ENCODE measurements at places on chromosomes 3 and 15. TPM values are rescaled to one million over a fixed set of nuclear protein-coding genes. Genes with fewer than 3 reads are reported as not detected.

DNA sequence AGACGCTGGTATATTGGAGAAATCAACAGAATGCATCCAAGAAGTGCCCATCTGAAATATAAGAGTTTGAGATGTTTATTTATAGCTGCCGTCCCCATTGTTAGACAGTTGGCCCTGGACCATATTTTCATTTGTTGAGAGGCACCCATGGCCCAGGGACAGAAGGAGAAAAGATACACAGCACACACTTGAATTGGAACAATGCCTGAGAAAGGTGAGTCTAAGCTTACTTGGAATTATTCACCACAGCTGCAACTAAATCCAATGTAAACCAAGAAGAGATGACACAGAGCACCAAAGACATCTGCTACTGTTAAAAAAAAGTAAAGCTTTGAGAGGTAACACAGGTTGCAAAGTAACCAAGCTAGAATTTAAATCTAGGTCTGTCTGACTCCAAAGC lies 525.5 kb upstream of the NAALADL2 start:
- no peaks in the 10 kb centered on the region for H3K27me3 ChIP-seq
- no peak for DNase-seq
- no peak overlapping the region for H3K4me3 ChIP-seq

The SLC6A1 gene
- not detected for total RNA-seq

DNA sequence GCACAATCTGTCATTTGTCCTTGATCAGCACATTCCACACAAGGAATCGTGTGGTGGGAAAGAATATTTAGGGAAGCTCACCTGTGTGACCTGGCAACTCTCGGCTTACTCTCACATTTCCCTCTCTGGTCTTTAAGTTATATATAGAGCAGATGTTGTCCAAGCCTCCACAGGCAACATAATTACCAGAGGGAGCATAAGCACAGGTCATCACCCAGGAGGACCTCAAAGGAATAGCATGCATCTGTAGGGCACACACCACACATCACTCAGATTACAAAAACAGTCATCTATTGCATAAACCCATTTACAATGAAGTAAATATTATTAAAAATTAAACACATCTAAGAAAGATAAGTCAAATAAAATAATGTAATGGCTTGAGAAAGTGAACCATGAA lies 36.5 kb downstream of the GNB4 start:
- peaks cover 12% of the 10 kb centered on the region for H3K36me3 ChIP-seq
- no peak for DNase-seq
- no peak overlapping the region for H3K4me3 ChIP-seq

DNA sequence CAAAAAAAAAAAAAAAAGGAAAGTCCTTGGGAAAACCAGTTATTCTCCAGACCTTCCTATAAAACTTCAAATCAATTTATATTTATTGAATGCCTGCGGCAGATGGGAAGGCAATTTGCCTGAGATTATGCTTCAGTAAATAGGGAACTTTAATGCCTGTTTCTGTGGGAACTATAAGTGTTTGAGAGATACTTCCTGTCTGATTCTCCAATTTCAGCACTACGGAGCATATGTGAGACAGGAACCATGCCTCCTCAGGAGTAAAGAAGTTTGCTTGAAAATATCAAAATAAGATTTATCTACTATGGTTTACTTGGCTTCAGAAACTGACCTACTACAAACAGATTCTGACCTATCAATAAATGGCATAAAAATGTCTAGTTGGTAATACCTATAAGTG lies 135.5 kb downstream of the CBLB start:
- H3K4me3 ChIP-seq = no peak overlapping the region
- DNase-seq = no peak
- H3K36me3 ChIP-seq = peaks cover 58% of the 10 kb centered on the region
- no peaks in the 10 kb centered on the region for H3K27me3 ChIP-seq

DNA sequence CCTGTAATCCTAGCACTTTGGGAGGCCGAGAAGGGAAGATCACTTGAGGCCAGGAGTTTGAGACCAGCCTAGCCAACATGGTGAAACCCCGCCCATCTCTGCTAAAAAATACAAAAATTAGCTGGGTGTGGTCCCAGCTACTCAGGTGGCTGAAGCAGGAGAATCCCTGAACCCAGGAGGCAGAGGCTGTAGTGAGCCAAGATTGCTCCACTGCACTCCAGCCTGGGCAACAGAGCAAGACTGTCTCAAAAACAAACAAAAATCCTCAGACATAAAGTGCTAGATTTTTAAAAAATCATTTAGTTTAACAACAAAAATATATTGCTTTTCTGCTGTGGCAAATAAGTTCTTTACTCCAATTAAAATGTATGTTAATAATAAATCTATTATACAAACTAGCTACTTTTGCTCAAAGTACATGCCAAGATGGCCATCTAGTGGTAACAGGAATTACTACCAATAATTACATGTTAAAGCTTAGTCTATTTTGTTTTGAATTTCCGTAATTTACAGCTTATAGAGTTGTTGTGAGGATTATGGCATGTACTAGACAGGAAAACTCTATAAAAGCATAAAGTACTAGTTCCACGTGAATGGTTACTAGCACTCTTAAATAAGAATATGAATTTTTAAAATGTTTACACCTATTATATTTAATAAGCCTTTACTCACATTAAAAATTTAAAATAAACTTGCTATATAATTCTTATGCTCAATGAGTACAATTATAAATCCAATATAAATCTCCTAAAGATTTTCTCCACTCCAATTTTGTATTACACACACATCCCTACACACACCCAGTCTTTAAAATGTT lies 39.0 kb downstream of the GABPB1 start:
- peak overlapping the region; percentile 73 for H3K27ac ChIP-seq
- no peak for DNase-seq
- no peaks in the 10 kb centered on the region for H3K27me3 ChIP-seq
- peaks cover 20% of the 10 kb centered on the region for H3K4me1 ChIP-seq
- peaks cover 2% of the 10 kb centered on the region for H3K36me3 ChIP-seq

The SI gene
- total RNA-seq = not detected

- no peak for DNase-seq
- no peak overlapping the region for H3K27ac ChIP-seq
- H3K4me1 ChIP-seq = no peaks in the 10 kb centered on the region
Measured at GRCh38 chr3:143896486-143896885, 48.2 kb upstream of the SLC9A9 start.

DNA sequence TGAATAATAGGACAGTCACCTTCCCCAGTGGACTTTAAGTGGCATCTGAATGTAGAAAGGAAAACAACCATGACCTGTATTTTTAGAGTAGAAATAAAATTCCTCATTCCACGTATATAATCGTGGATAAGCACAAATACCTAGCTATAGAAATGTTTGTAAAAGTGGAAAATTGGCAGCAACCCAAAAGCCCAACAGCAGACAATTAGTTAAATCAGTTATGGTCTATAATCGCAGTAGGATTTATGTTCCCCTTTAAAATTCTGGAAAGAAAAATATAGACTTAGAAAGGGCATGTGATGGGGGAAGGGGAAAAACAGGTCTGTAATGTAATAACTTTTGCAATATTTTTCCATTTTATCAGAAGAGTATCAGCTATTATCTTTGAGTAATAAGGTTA lies 241.9 kb upstream of the ST8SIA2 start:
- no peaks in the 10 kb centered on the region for H3K27me3 ChIP-seq
- no peak for DNase-seq
- no peaks in the 10 kb centered on the region for H3K4me1 ChIP-seq
- H3K36me3 ChIP-seq = peaks cover 19% of the 10 kb centered on the region
- no peak overlapping the region for H3K27ac ChIP-seq
- H3K4me3 ChIP-seq = no peak overlapping the region

DNA sequence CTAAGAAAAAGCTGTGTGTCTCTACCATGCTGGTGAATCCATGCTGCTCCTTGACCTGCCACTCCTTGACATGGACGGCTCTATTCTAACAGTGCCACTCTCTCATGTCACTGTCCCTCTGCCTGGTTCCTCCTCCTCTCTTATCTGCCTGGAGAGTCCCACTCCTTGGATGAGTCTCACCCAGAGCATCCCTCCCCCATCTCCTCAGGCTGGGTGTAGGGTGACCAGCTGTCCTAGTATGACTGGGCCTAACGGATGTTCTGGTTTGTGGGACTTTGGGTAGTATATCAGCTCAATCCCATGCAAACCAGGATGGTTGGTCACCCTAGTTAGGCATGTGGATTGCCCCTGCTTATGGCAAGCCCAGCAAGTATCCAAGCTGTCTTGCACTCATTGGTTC lies 54.3 kb downstream of the LIPC start:
- peak overlapping the region; percentile 53 for H3K4me3 ChIP-seq
- peak overlapping the region; percentile 97 for H3K27ac ChIP-seq
- peaks cover 25% of the 10 kb centered on the region for H3K36me3 ChIP-seq
- peaks cover 47% of the 10 kb centered on the region for H3K4me1 ChIP-seq

DNA sequence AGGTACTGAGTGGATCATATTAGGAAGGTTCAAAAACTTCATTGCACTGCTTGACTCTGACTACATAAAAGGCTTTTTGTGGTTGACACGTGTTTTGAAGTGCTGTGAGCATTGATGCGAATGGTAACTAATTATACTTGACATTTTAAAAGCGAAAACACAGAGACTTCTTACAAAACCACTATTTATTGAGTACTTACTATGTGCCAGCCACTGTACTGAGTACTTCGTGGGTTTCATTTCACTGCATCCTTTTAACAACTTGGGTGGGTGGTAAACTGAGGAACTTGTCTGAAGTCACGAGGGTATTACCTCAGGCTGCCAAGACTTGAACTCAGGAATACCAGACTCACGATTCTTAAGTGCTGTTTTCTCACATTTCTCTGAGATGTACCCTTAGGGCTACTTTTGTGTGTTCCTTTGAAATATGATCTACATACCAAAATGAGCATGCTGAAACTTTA lies 45.3 kb upstream of the PPP4R2 start:
- peaks cover 13% of the 10 kb centered on the region for H3K4me1 ChIP-seq
- peaks cover 7% of the 10 kb centered on the region for H3K27me3 ChIP-seq
- no peak for DNase-seq
- no peak overlapping the region for H3K4me3 ChIP-seq

DNA sequence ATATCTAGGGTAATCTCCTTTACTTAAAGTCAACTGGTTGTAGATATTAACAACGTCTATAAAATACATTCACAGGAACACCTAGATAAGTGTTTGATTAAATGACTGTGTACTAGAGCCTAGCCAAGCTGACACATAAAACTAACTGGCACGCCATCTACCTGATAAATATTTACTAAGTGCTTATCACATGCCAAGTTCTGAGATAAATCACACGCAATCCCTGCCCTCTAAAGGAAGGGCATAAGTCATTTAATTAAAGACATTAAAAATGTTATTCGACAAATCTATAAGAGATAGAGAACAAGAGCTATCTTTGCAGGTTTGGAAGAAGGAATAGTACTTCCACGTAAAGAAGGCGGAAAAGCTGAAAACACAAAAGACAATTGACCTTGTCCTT lies 11.1 kb upstream of the MB21D2 start:
- H3K27ac ChIP-seq = no peak overlapping the region
- no peaks in the 10 kb centered on the region for H3K36me3 ChIP-seq
- H3K27me3 ChIP-seq = peaks cover 4% of the 10 kb centered on the region
- no peak overlapping the region for H3K4me3 ChIP-seq

The FAM81A gene
- 2.2 TPM for total RNA-seq

DNA sequence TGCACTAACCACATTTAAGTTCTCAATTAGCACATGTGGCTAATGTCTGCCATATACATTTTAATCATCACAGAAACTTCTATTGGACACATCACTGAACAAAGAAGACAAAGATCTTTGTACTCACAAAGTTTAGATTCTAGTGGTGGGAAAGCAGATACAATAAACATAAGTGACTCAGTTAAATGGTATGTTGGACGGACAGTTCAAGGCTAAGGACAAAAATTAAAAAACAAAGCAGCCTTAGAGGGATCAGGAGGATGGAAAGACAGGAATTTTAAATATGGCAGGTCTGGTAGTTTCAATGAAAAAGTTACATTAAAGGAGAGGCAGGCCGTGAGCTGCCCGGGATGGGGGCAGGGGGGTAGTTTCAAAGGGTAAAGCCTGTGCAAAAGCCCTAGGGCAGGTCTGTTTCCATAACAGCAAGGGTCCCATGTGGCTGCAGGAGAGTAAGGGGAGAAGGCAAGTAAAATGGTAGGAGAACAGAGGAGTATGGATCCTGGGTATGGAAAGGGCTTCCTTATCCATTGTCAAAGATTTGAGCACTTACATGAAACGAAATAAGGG lies 220.7 kb downstream of the FHIT start:
- no peak overlapping the region for H3K4me3 ChIP-seq
- H3K4me1 ChIP-seq = no peaks in the 10 kb centered on the region
- H3K27me3 ChIP-seq = no peaks in the 10 kb centered on the region
- peaks cover 1% of the 10 kb centered on the region for H3K36me3 ChIP-seq
- H3K27ac ChIP-seq = no peak overlapping the region

GRCh38 chr3:175778994-175779393 lies 919.9 kb downstream of the NAALADL2 start:
- DNase-seq = no peak
- no peaks in the 10 kb centered on the region for H3K4me1 ChIP-seq
- no peaks in the 10 kb centered on the region for H3K27me3 ChIP-seq
- no peak overlapping the region for H3K27ac ChIP-seq

- H3K27me3 ChIP-seq = peaks cover 2% of the 10 kb centered on the region
- H3K27ac ChIP-seq = no peak overlapping the region
- DNase-seq = no peak
- no peaks in the 10 kb centered on the region for H3K36me3 ChIP-seq
- H3K4me3 ChIP-seq = no peak overlapping the region
- H3K4me1 ChIP-seq = no peaks in the 10 kb centered on the region
Measured at GRCh38 chr15:72912121-72912520, 128.6 kb upstream of the ADPGK start.

- no peak for DNase-seq
- no peak overlapping the region for H3K4me3 ChIP-seq
- no peaks in the 10 kb centered on the region for H3K27me3 ChIP-seq
- H3K36me3 ChIP-seq = peaks cover 19% of the 10 kb centered on the region
- H3K4me1 ChIP-seq = peaks cover 42% of the 10 kb centered on the region
- H3K27ac ChIP-seq = no peak overlapping the region
Measured at GRCh38 chr15:85419161-85419560, 38.8 kb downstream of the AKAP13 start.

DNA sequence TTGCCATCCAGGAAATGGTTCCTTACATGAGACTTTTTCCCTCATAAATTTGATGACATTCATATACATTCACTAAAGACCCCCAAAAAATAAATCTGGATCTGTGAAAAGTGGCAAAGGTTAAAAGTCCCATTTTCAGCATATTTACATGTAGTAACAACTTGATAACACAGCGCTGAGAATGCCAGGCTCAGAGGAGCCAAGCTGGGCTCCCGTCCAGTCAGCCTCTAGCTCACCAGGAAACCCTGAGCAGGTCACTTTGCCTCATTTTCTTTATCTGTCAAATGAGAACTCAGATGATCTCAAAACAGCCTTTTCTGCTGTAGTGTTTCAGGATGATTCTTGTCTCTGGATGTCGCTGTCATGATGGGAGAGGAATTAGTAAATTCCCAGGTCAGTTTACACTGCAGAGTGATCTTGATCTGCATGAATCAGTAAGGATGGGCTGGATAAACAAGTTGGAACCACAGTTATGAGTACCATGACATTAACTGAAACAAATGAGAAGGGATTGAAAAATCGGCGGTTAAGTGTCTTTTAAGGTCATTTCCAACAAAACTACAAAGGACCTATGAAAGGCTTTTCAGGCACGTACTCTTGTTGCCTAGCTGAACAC lies 82.8 kb downstream of the PPARG start:
- H3K4me1 ChIP-seq = no peaks in the 10 kb centered on the region
- no peaks in the 10 kb centered on the region for H3K36me3 ChIP-seq
- no peak overlapping the region for H3K4me3 ChIP-seq
- no peak overlapping the region for H3K27ac ChIP-seq
- peaks cover 2% of the 10 kb centered on the region for H3K27me3 ChIP-seq

GRCh38 chr3:47436180-47436579 lies 39.6 kb downstream of the SCAP start:
- H3K36me3 ChIP-seq = peaks cover 34% of the 10 kb centered on the region
- no peak for DNase-seq
- no peaks in the 10 kb centered on the region for H3K27me3 ChIP-seq
- H3K4me1 ChIP-seq = peaks cover 12% of the 10 kb centered on the region
- no peak overlapping the region for H3K4me3 ChIP-seq
